Right lung (tissue), 10 donors: ENCODE measurements at places on chromosomes 13 and 19.

GRCh38 chr13:113782472-113782871 lies 23.4 kb downstream of the TMEM255B start:
- DNase-seq, result no peak

GRCh38 chr13:60448907-60449510 lies 52.0 kb downstream of the TDRD3 start:
- DNase-seq, result peak; percentile 44

- DNase-seq, result no peak
Observed at GRCh38 chr13:87954091-87954490, 282.9 kb downstream of the SLITRK5 start.

- DNase-seq, result no peak
Observed at GRCh38 chr19:17522988-17523872, 11.8 kb downstream of the PGLS start.

- DNase-seq, result no peak
Observed at GRCh38 chr19:9995084-9995483, 15.2 kb downstream of the COL5A3 start.

GRCh38 chr13:60509601-60510386 lies 112.8 kb downstream of the TDRD3 start:
- DNase-seq, result no peak

DNA sequence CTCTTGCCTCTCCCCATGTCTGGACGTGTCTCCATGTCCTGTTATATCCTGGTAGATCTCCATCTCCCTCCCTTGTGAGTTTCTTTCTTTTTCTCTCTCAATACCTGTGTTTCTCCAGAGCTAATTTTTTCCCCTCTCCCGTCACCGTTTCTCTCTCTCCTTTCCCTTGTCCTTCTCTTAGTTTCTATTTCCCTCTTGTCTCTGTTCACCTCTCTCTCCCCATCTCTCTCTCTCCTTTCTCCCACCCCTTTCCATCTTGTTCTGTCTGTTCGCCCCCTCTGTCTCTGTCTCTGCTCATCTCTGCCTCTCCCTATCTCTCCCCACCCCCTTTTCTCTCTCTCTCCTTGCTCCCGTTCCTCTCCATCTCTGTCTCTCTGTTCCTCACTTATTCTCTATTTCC lies 13.0 kb downstream of the SLC8A2 start:
- no peak for DNase-seq

DNA sequence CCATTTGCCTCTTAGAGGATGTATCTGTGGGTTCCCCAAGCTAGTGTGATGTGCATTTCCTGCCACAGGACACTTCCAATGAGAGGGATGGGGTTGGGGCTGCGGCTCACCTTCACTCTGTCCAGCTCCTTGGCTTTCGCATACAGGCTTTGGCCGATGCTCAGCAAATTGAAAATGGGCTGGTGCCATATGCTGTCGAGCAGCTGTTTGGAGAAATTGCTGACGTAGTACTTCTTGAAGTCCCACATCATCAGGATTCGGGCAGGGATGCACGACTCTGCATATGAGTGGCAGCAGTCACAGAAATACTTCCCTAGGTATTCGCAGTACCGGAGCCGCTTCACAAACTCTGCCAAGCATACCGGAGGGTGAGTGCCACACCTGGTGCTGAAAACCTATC lies 37.0 kb downstream of the RUBCNL start:
- DNase-seq, result no peak

DNA sequence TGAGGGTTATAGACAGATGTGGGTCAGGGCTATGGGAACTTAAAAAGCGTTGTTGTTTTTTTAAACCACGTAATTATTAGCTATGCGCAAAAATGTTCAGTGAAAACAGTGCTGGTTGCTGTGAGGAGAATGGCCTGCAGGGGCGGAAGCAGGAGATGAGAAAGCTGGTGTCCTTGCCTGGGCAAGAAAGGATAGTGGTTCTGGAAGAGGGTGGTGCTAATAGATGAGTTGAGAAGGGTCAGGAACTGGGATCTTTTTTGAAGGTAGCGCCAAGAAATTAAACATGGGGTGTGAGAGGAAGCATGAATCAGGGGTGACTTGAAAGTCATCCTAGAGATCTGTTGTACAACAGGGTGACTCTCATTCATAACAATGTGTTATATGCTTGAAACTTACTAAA lies 4.8 kb upstream of the SMG9 start:
- DNase-seq, result no peak

DNA sequence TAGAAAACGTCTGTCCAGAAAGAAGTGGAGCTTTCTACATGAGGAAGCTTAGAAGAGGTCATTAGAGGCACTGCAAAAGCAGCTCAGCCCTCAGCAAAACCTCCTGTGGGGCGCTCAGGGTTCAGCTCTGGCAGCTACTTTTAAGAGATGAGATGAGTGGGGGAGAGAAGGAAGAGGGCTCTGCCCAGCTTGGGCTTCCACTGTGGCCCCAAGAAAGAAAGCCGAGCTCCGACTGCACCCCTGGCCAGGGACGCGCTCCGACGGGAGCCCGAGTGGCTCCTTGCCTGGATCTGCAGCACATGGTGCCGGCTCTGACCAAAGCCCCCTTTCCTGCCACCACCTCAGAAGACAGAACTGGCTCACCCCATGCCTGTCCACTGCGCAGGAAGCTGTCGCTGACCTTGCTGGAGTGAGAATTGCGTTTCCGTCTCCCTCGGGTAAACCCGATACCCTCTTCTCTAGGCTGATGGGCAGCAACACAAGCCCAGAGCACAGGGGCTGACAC lies 36.4 kb downstream of the NAXD start:
- no peak for DNase-seq

- peak; percentile 42 for DNase-seq
Observed at GRCh38 chr13:43787997-43788396, 1.2 kb upstream of the ENOX1 start.

GRCh38 chr13:55366676-55367075 lies 1774.0 kb upstream of the PRR20A start:
- peak; percentile 49 for DNase-seq

- no peak for DNase-seq
Observed at GRCh38 chr19:18484992-18485391, 36.9 kb downstream of the ELL start.

GRCh38 chr19:18814063-18814462 lies 17.7 kb upstream of the UPF1 start:
- DNase-seq, result no peak

- DNase-seq, result no peak
Observed at GRCh38 chr19:35249848-35250711, 1.3 kb downstream of the LSR start.

DNA sequence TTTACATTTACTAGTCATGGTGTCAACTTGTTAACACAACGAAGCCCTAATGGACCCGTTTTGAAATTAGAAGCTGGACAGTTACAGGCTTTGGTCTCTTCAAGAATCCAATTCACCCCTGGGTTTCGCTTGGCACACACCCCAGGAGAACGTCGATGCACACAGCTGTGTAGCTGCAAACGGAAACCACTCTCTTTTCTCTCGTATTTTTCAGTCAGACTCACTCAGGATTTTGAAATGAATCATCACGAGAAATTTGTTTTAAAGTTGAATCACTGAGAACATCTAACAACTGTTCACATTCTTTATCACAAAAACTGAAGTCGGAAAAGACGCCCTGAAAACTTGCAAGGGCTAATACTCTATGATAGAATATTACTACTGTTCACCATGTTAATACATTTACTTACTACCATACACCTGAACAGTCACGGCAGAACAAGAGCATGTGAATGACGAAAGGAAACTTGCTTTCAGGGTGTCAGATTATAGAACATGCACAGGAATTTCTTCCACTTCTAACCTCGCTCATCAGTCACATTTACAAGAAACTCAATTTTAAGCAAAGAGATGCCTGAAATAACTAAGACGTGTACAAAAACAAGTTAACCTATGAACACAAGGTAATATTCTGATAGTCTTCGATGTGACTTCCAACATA lies 4.7 kb downstream of the PNMA8A start:
- DNase-seq, result peak; percentile 45
